C1 segment of cervical spinal cord (tissue), 14 donors: ENCODE measurements at places on chromosomes 13 and 19.

DNA sequence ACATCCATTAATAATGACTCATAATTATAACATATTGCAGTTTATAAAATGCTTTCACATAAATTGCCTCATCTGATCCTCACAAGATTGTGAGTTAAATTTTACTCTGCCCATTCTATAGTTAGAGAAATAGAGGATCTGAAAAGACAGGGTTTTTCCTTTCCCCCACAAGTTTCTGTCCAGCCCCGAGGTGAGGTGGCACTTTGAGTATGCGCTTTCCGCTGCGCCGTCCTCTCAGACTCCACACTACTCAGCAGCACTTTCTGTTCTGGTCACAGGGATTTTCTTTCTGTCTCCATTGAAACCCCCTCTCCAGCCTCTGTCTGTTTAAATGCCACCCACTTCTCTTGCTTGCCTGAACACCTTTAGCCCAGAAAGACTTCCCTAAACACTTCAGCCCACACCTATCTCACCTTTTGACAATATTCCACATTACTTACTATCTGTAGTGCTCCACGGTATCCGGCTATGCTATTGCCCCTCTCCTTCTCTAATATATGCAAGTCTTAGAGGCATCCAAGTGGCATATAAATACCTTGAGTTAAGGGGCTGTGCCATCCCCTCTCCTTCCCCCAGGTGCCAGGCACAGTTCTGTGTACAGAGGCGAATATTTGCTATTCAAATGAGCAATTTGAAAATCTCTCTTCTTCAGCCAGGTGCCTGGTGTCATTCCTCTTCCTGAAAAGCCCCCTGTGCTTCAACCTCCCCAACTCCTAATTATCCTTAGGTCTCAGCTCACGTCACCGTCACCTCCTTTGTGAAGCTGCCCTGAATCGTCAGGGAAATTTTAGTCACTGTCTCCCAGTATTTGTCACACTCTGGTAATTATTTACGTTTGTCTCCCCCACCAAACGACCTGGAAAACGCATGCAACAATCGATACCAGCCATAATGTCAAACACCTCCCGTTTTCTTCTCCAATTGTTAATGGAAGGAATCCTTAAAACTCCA, 268.7 kb downstream of the NHLRC3 start:
- no peak for DNase-seq

DNA sequence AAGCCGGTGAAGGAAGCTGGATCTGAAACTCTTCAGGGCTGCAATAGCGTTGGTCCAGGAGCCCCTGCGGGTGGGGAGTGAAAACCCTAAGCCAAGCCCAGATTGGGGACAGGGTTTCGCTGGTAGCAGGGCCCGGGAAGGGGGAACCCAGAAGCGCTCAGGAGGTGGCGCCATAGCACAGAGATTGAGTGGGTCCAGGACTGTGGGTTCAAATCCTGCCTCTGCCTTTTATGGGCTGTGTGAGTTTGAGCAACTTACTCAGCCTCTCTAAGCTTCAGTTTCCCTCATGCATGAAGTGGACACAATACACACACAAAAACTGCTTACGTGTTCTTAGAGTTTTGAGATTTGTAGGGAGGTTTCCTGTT, 8.3 kb upstream of the SYCN start:
- DNase-seq = no peak

GRCh38 chr13:110714797-110715394, 1.4 kb downstream of the ING1 start:
- DNase-seq = peak; percentile 78

DNA sequence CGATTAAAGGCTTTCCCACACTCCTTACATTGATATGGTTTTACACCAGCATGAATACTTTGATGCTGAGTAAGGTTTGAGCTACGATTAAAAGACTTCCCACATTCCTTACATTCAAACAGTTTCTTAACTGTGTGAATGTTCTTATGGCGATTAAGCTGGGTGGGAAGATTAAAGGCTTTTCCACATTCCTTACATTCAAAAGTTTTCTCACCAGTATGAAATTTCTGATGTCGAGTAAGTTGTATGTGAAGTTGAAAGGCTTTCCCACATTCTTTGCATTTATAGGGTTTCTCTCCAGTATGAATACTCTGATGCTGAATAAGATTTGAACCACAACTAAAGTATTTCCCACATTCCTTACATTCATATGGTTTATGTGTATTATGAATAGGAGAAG, 20.0 kb downstream of the ZNF780B start:
- no peak for DNase-seq

- DNase-seq = no peak
Observed at GRCh38 chr13:74061926-74062595, 72.1 kb downstream of the KLF12 start.

- peak; percentile 18 for DNase-seq
Observed at GRCh38 chr13:78121459-78122348, 203.1 kb upstream of the EDNRB start.

GRCh38 chr19:50046649-50047503, 21.1 kb downstream of the ZNF473 start:
- DNase-seq = no peak
